ENCODE measurements at places on chromosomes 5 and 9.

GRCh38 chr5:150242251-150242894 lies 47.2 kb downstream of the CAMK2A start:
- DNase-seq = no peak

DNA sequence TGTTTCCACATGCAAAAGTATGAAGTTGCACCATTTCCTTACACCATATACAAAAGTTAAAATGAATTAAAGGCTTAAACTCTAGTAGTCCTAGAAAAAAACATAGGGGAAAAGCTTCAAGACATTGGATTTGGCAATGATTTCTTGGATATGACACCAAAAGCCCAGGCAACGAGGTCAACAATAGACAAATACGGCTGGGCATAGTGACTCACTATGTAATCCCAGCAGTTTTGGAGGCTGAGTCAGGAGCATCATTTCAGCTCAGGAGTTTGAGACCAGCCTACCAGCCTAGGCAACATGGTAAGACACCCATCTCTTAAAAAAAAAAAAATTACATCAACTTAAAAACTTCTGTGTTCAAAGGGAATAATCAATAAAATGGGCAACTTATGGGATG lies 30.9 kb upstream of the SREK1 start:
- no peak for DNase-seq

GRCh38 chr5:116658141-116658540 lies 83.5 kb upstream of the SEMA6A start:
- DNase-seq = no peak

GRCh38 chr5:935510-936084 lies 42.9 kb downstream of the TRIP13 start:
- DNase-seq = no peak

Measured in 8988T (cell line).